CD4-positive, alpha-beta T cell treated with Interleukin-4 for 4 hours (primary cell): ENCODE measurements at places on chromosomes 6 and 20.

- DNase-seq = no peak
Measured at GRCh38 chr6:43915986-43916923, 146.2 kb downstream of the VEGFA start.

GRCh38 chr6:168213121-168213524 is 106.5 kb downstream of the DACT2 start:
- no peak for DNase-seq

GRCh38 chr6:120447605-120448004 is 886.7 kb downstream of the TBC1D32 start:
- no peak for DNase-seq

DNA sequence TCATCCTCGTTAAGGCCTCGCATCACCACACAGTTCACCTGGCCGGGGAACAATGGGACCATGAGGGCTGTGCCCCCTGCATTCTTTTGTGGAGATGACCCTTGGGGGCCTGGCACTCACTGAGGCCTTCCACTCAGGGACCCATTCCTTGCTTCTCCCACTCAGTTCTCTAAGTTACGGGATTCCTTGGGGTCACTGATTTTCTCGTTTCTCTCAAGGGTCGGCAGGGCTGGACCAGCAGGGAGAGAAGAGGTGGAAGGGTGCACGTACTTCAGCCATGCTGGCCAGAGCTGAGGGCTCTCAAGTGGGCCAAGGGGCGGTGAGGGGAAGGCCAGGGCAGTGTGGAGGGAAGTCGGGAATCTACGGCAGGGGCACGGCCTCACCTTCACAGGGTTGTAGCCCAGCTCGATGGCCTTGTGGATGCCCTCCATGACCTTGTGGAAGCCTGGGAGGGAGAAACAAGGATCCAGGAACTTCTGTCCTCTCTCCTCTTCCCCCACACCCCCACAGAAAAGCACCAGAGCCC is 20.8 kb downstream of the MOCS1 start:
- DNase-seq = no peak

GRCh38 chr6:44073612-44074438 is 53.4 kb downstream of the MRPL14 start:
- DNase-seq = no peak

DNA sequence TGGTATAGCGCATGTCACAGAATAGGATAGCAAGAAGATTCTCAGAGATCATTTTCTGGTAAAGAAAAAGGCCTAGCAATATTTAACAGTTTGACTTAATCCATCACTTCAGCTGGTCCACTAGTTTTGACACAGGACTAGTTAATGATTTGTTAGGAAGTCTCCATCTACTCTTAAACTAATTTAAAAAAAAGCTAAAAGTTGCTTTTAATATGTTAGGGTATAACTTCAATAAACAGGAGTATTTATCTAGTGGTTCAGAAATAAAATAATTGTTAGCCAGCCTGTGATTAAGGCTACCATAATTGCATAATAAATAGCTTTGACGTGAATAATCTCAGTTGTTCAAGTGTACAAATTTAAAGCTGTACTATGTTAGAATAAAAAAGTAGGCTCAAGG is 195.6 kb downstream of the FUT9 start:
- no peak for DNase-seq

GRCh38 chr6:108441141-108441540 is 119.6 kb upstream of the FOXO3 start:
- no peak for DNase-seq

DNA sequence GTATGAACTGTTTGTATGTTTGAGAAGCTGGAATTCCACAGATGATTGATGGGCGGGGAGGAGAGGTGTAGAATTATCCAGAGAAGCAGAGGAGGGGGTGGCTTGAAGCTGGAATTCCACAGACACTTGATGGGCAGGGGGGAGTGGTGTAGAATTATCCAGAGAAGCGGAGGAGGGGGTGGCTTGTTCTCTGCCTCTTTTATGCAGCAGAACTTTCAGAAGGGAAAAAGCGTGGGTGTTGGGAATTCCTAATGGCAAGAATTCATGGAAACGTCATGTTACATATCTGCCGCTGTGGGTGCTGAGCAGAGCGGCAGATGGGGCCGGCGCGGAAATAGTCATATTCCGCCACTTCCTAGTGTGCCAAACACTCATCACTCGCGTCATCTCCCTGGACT is 167.9 kb upstream of the KCNG1 start:
- DNase-seq = no peak

GRCh38 chr6:50842861-50843384 is 24.3 kb downstream of the TFAP2B start:
- no peak for DNase-seq

DNA sequence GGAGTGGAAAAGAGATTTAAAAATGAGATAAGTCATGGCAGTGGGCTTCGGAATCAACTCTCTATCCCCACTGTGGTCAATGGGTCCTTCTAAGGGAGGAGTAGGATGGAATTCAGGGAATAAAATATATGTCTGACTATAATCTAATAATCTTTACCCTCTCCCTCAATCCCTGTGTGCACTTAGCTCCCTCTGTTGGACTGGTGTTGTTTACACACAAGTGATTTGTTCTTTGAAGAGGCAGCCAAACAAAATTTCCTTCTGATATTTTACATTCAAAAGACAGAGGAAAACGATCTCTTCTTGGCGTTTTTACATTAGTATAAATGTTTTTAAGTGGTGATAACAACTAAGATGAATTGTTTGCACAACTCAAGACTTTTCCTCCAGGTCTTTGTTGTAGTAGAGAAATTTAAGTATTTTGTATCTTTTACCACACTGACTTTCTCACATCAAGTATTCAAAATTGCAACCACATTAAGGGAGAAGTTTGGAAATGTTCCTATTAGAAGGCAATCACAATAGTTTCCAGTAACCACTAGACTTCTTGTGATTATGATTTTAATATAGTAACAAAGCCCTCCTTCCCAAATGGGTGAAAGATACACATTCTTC is 317.8 kb downstream of the CENPW start:
- DNase-seq = no peak

- no peak for DNase-seq
Measured at GRCh38 chr6:10141746-10142443, 273.0 kb downstream of the TFAP2A start.

- no peak for DNase-seq
Measured at GRCh38 chr6:134551245-134551960, 233.5 kb upstream of the SGK1 start.

- DNase-seq = no peak
Measured at GRCh38 chr6:30100585-30101443, 12.1 kb downstream of the TRIM31 start.

- DNase-seq = no peak
Measured at GRCh38 chr6:107768044-107768443, 56.1 kb downstream of the SCML4 start.

DNA sequence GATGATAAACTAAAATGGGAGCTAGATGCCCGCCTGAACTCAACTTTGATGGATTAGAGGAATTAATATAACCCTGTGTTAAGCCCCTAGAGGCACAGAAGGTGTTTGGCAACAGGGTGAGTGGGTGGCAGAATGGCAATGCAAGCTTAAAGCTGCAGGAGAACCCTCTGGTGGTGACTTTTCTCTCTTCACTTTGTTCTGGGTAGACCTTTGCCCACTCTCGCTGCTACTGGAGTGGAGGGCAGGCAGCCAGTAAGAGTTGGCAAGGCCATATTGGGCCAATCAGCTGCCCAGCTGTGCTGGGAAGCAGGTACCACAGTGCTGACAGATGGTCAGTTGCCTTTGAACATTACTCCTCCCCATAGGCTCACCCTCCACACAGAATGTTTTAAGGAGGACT is 468.2 kb downstream of the MMUT start:
- no peak for DNase-seq

GRCh38 chr6:156659822-156660198 is 117.4 kb upstream of the ARID1B start:
- DNase-seq = no peak

DNA sequence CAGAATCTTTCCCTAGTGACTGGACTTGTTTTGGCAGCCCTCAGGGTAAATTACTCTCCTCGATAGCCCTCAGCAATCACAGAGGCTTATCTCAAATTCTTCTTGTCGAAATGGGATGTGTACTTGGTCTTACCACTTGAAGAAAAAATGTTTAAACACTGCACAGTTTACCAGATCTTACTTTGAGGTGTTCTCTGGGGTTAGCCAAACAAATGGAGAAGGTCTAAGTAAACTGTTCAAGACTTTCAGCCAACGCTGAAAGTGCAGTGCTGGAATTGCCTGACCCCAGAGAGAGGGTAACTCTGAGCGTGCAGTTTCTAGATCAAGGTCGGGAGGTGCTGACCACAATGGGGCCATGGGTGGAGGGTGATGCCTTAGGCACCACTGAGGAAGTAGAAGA is 39.2 kb downstream of the MYLIP start:
- peak; percentile 12 for DNase-seq

GRCh38 chr20:25481918-25482253 is 74.4 kb downstream of the GINS1 start:
- no peak for DNase-seq

DNA sequence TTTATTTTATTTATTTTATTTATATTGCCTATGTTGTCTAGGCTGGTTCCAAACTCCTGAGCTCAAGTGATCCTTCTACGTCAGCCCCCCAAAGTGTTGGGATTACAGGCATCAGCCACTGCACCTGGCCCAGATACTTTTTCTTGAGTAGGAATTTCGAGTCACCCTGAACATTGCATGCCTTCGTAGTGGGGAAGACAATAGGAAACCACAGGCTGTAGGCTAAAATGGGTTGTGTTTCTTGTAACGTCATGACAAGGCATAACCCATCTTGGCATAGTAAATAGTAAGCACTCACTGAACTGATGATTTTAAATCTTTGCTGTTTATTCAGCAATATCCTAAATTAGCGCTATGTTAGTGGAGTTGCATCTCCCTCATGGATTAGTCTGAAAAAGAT is 34.9 kb downstream of the PTPN1 start:
- no peak for DNase-seq

- peak; percentile 84 for DNase-seq
Measured at GRCh38 chr6:136788069-136788902, 4.0 kb downstream of the MAP3K5 start.

DNA sequence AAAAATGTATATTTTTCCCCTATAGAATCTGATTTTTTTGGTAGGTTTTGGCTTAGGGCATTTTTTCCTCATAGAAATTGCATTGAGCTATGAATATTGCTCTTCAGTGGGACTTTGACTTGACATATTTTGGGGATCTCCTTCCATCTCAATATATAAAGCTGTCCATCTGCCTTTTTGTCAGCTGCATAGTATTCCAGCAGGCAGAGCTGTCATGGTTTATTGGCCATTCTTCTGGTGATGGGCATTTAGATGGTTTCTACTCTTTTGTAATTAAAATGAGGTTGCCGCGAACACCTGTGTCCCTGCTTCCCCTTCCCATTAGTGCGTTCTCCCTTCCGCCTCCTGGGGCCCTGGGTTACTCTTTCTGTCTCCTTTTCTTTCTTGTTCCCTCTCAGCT is 80.0 kb upstream of the NNAT start:
- no peak for DNase-seq

DNA sequence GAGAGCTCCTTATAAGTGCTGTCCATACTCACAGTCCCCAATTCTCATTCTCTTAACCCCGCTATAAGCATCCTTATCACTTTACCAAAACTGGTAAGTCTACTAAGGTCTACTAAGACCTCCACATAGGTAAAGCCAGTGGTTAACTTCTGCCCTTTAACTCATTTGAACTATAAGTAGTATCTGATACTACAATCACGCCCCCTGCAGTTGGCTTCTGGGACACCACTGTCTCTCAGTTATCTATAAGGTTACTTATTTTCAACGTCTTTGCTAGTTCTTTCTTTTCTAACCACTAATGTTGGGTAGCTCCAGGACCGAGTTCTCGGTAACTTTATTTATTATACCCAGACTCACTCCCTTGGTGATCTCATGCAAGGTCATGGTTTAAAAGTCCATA is 142.6 kb downstream of the ARHGAP18 start:
- DNase-seq = peak; percentile 4

DNA sequence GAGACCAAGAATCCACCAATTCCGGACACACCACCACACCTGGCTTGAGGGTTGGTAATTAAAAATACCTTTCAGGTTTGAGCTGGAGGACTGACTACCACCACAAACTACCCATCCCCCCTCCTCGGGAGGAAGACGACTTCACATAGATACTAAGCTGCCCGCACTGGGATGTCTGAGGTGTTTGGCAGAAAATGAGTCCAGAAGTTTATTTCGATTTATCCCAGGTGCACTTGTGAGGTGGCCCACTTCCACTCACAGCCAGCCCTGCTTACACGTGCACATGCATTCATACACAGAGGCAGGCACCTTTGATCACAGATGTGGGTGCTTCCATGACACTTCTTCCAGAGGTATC is 187.1 kb downstream of the ID4 start:
- DNase-seq = no peak

- DNase-seq = no peak
Measured at GRCh38 chr6:99875068-99875467, 119.0 kb downstream of the MCHR2 start.

DNA sequence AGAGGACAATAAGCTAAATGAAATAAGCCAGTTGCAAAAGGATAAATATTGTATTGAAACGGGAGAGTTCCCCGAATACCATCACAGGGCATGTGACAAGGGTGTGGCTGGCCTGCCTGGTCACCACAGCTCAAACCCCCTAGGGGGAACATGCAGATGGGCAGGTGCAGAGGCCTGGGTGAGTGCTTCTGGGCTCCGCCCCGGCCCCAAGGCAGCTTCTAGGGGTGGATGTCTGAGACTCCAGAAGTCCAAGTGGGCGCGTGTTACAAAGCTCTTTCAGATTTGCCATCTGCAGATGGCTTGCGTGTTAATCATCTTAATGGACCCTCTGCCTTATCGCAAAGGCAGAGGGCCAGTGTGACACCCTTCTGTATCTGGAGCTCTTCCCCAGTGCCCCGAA is 559.2 kb upstream of the IMPG1 start:
- DNase-seq = no peak

- no peak for DNase-seq
Measured at GRCh38 chr6:132067286-132067685, 116.1 kb upstream of the CCN2 start.

DNA sequence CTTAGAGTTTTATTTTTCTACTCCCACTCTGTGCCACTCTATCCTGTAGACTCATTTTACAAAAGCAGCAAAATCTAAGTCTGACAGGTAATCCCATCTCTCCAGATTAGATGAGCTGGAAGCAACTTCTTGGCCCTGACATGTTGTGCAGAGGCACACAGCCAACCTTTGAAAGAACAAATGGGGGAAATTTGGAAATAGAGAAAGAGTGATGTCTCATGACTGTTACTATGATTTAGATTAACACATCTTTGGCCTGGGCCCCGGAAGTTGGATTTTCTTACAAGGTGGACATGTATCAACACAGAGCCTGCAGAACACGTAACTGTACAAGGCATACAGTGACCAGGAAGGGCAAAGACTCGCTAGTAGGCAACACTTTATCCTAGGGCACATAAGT is 227.7 kb downstream of the MYLK4 start:
- no peak for DNase-seq

DNA sequence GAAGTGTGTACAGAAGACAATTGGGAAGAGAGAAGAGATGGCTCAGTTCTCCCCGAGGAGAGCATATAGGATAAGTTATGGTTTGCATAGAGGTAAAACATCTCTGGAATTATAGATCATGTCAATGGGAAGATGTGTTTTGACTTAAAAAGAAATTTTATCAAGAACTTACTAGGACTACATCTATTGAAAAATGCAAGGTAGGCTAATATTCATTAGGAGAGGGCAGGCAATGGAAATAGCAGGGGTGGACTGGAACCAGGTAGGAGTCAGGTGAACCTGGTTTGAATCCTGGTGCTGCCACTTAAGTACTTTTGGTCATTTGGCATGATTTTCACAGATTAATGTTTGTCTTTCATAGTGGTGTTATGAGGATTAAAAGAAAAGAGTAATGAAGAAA is 96.2 kb downstream of the FARS2 start:
- no peak for DNase-seq
